NCI-H524 (cell line): ENCODE measurements at places on chromosomes 12 and 14.

GRCh38 chr14:68658943-68659931 lies 133.6 kb downstream of the ZFP36L1 start:
- DNase-seq, result no peak

DNA sequence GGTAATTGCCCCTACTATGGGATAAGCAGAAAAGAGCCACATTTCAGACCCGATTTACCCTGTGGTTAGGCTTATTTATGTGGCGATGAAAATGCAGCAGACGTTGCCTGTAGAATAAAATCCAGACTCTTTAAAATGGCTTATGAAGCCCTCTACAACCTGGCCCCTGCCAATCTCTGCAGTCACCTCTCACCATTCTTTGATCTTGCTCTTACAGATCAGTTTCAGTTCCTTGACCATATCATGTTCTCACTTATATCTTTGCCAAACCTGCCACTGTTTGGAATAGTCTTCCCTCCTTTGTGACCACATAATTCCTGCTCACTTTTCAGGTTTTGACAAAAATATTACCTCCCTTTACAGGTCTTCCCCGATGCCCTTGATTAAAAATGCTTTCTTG lies 264.3 kb upstream of the GARIN6 start:
- no peak for DNase-seq

- DNase-seq, result no peak
Measured at GRCh38 chr12:127398016-127398710, 868.8 kb upstream of the TMEM132C start.

DNA sequence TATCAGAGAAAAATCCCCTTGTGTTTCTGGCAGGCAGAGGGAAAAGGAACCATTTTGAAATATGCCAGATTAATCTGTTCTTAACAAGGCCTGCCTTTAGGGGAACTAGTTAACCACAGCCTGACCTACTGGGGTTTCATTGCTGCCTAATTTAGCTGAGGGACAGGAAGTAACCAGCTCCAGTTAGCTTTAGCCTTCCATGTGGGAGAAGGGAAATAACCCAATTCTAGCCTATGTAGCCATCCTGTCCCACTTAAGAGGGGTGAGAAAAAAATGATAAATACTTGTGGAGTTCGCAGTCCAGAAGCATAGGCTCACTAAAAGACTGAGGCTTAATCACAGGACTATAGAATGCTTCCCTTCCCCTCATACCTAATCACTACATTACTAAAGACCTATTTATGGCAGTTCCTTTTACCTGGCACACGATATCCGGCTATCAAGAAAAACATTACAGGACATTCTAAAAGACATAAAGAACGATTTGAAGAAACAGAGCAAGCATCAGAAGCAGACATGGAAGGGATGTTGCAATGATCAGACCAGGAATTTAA lies 22.8 kb downstream of the COX8C start:
- DNase-seq, result no peak

GRCh38 chr12:128418944-128419343 lies 152.0 kb downstream of the TMEM132C start:
- DNase-seq, result no peak

GRCh38 chr12:57101892-57102695 lies 9.1 kb downstream of the STAT6 start:
- DNase-seq, result no peak

GRCh38 chr12:79674629-79675028 lies 16.1 kb downstream of the PAWR start:
- no peak for DNase-seq
